RCC 7860 (cell line): ENCODE measurements at places on chromosomes 7 and 10.
A peak's percentile ranks its signal among the peaks of the same experiment; 100 is the strongest.

- DNase-seq, result no peak
Measured at GRCh38 chr10:116336866-116337265, 12.6 kb downstream of the CCDC172 start.

DNA sequence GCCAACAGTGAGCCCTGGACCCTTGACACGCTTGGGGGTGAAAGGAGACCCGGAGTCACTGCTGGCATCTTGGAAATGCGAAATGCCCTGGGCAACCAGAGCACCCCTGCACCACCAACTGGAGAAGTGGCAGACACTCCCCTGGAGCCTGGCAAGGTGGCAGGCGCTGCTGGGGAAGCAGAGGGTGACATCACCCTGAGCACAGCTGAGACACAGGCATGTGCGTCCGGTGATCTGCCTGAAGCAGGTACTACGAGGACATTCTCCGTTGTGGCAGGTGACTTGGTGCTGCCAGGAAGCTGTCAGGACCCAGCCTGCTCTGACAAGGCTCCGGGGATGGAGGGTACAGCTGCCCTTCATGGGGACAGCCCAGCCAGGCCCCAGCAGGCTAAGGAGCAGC is 98.5 kb downstream of the TACC2 start:
- DNase-seq, result no peak

GRCh38 chr7:66169616-66170015 is 35.5 kb upstream of the TPST1 start:
- no peak for DNase-seq

- DNase-seq, result peak; percentile 92
Measured at GRCh38 chr10:4807761-4808507, 18.1 kb upstream of the AKR1E2 start.
